Activated T-helper 1 cell treated with anti-CD3 and anti-CD28 coated beads, Interleukin-12 subunit alpha, Interleukin-12 subunit beta, Interleukin-2, Interleukin-4 antibody, amounts not matched to agents 30 ng/mL and 10 ng/mL and 1 ng/mL, durations not matched to agents 14 hours and 24 hours and 36 hours (primary cell): ENCODE measurements at places on chromosomes 11 and 22. TPM values are rescaled to one million over a fixed set of nuclear protein-coding genes. Genes with fewer than 3 reads are reported as not detected.

ACRV1 gene
- not detected in 2 replicates for total RNA-seq

DNA sequence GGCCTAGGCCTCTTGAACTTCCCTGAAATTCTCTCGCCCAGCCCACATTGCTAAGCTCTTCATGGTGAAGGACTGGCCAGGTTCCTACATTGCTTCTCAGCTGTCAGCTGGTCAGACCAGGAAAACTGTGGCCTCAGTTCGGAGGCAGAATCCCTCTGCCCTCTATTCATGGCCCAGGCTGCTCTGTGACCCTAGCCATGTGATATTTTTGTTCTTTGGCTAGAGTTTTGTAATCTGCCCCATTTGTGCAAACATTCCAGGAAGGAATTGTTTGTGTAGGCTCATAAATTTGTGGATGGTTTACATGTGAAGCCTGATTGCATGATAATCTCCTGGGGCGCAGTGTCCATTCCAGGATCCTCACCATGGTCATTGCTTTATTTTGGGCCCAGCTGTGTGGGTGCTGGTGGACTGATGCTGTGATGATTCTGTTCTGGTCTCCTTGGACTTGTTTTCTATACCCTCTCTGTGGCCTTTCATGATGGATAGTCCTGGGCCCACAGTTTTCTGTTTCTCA lies 149.1 kb upstream of the E2F8 start:
- DNase-seq = no peak

GRCh38 chr11:17570034-17570433 lies 23.0 kb downstream of the OTOG start:
- no peak for DNase-seq

DNA sequence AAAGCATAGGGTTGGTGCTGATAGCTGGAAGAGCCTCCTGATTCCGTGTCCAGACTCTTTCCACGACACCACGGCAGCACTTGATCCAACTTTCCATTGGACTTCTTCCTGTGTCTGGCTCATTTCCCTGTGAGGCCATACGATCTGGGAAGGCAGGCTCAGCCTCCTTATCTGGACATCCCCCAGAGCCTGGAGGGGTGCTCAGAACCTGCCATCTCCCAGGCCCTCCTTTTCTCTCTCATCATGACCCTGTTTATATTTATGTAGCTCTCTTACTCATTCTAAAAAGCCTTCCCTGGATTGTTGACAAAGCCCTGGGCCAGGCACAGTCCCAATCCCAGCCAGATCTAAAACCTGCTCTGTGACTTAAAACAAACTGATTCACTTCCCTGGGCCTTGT lies 7.8 kb upstream of the BCL9L start:
- DNase-seq = no peak

- no peak for DNase-seq
Measured at GRCh38 chr11:78630155-78630554, 55.5 kb upstream of the NARS2 start.

DNA sequence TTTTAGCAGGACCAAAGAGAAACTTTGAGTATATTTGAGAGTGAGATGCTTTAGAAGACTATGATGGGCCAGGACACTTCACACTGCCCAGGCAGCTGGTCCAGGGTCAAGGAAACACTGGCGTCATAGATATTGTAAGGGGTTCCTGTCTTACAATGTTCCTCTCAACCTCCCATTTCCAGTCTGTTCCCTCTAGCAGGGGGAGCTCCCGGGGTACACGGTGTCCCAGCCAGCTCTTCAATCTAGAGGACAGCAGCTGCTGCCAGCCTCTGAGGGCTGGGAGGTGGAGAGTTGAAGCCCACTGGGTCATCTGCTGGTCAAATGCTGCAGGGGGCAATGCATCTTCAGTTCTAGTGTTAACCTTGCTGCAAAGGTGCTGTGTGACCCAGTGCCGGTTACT lies 40.7 kb upstream of the TIMP3 start:
- no peak for DNase-seq
